ENCODE measurements at places on chromosomes 13 and 19. TPM values are rescaled to one million over a fixed set of nuclear protein-coding genes. Genes with fewer than 3 reads are reported as not detected.

Gene RGS9BP
- not detected for polyA plus RNA-seq

- peaks cover 11% of the 10 kb centered on the region for H3K36me3 ChIP-seq
- H3K4me1 ChIP-seq = no peaks in the 10 kb centered on the region
- no peaks in the 10 kb centered on the region for H3K27me3 ChIP-seq
- DNase-seq = no peak
- H3K27ac ChIP-seq = no peak overlapping the region
Observed at GRCh38 chr19:5086725-5087439, 118.0 kb downstream of the KDM4B start.

- no peaks in the 10 kb centered on the region for H3K4me1 ChIP-seq
- H3K36me3 ChIP-seq = no peaks in the 10 kb centered on the region
- H3K4me3 ChIP-seq = no peak overlapping the region
Observed at GRCh38 chr13:97506511-97506910, 72.5 kb downstream of the RAP2A start.

Gene GGN
- polyA plus RNA-seq = not detected

Gene BRME1
- 0.53 TPM for polyA plus RNA-seq

Gene LYPD3
- 6.5 TPM for polyA plus RNA-seq

- DNase-seq = peak; percentile 37
- peaks cover 28% of the 10 kb centered on the region for H3K4me1 ChIP-seq
- H3K4me3 ChIP-seq = no peak overlapping the region
- no peaks in the 10 kb centered on the region for H3K36me3 ChIP-seq
Observed at GRCh38 chr13:108346376-108346775, 76.9 kb downstream of the TNFSF13B start.

Gene GPR180
- 2.6 TPM for polyA plus RNA-seq

Gene KIR2DL1
- not detected for polyA plus RNA-seq

- no peaks in the 10 kb centered on the region for H3K4me1 ChIP-seq
- DNase-seq = no peak
- no peak overlapping the region for H3K27ac ChIP-seq
- no peak overlapping the region for H3K4me3 ChIP-seq
- H3K36me3 ChIP-seq = no peaks in the 10 kb centered on the region
Observed at GRCh38 chr13:107097916-107098315, 530.0 kb upstream of the ARGLU1 start.

Gene TRAPPC5
- polyA plus RNA-seq = 204 TPM

DNA sequence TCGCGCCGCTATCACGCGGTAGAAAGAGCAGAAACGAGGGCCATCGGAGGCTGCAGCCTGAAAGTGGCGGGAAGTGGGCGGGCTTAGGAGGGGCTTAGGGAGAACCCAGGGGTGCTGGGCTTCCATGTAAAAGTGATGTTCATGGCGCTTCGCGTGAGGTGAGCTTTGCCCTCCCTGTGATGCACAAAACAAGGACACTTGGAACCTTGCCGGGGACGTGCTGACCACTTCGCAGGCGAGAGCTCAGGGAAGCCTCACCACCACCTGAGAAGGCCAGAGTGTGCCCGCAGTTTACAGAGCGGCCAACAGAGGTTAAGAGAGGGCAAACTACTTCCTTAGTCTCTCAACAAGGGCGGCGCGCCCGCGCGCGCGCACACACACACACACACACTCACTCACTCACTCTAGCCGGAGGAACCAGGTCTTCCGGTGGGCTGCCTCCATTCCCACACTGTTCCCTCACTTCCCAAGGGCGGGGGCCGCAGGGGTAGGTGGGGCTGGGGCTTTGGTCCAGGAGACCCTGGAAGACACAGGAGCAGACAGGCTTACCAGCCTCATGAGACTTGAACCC is 651 bp downstream of the GAPDHS start:
- H3K36me3 ChIP-seq = no peaks in the 10 kb centered on the region
- peaks cover 11% of the 10 kb centered on the region for H3K4me1 ChIP-seq
- no peak overlapping the region for H3K27ac ChIP-seq
- peaks cover 2% of the 10 kb centered on the region for H3K27me3 ChIP-seq
- peak; percentile 66 for DNase-seq
